ENCODE measurements at places on chromosomes 2 and 18. TPM values are rescaled to one million over a fixed set of nuclear protein-coding genes. Genes with fewer than 3 reads are reported as not detected.

DNA sequence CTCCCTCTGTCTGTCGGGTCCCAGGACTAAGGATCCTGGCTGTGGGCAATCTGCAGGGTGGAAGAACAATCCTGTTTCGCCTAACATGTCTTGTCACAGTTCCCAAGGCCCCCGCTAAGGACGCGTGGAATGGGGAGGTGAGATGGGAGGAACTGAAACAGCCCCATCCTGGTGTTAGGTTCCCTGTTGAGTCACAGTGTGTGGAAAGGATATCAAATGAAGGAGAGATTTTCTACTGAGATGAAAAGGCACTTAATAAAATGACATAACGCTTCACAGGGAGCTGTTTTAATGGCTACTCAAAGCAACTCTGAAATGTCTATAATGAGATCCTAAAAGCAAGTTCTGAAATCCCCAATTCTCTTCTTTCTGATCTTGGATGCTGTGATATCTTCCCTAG is 52.5 kb downstream of the RAB31 start:
- no peak for DNase-seq

DNA sequence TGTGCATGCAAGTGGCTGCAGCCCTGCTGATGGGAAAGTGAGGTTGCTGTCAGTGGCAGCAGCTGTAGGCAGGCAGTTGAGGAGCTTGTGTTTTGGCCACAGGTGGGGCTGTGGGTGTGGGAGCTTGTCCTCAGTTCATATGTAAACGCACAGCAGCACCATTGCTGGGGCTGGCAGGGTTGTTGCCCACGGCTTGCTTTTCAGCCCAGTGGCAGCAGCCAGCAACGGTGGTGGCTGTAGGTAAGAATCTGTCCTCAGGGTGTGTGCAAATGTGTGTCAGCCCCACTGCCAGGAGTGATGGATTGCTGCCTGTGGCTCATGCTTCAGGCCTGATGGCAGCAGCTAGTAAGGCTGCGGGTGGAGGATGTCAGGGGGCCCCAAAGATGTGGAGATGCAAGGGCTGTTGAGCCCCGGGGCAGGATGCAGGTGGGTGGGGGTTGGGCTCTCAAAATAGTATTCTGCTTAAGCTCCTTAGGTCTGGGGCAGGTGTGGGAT is 141.3 kb upstream of the THUMPD2 start:
- no peak for DNase-seq

GRCh38 chr2:225495706-225496105 is 96.2 kb downstream of the NYAP2 start:
- DNase-seq = no peak

DNA sequence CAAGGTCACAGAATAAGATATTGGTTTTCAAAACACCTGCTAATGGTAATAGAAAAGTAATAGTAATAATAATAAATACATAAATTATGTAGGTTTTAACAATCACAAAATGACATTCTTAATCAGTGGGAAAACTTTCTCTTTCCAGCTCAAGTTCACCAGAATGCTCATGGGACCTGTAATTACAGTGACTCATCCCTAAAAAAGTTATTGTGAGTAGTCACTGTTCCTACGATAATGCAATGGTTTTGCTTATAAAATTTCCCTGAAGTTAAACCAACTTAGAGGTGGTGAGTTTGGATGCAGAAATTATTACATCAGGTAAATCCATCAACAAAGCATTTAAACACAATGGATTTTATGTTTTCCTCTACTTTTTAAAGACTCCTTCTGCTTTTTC is 502.3 kb downstream of the PID1 start:
- DNase-seq = no peak

DNA sequence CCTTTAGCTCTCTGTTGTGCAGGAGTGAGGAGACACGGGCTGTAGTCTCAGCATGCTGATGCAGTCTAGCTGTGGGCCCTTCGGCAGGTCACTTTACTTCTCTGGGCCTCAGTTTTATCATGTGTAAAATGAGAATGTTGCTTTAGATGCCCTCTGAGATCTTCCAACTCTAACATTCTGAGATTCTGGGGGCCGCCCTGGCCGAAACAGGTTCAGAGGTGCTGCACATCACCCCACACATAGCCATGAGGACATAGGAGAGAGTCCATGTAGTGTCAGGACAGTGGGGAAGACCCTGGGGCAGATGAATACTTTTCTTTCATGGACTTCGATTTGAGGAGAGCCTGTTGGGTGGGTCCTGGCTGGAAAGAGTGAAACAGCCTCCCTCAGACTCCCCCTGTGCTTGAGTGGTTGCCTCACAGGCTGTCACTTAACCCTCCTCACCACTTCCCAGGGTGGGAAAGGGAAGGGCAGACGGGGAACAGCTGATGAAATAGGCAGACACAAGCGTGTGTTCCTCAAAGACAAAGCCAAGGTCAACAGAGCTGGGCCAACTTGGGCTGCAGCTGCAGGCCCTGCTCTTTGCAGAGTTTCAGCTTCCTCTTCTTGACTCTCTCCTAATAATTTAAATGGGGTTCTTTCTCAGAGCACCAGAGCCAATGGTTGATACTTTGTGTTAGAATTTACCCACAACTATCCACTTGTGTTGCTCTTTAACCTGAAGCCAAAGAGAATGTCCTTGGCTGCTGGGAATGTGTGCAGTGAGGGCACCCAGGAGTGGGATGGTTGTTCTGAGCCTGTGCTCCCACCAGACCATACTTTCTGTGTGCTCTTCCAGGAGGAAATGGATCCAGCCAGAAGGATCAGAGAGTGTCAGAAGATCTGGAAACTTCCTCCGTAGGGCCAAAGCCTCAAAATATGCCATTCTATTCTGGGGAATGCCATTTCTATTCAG is 14.7 kb upstream of the MRPL33 start:
- DNase-seq = no peak

DNA sequence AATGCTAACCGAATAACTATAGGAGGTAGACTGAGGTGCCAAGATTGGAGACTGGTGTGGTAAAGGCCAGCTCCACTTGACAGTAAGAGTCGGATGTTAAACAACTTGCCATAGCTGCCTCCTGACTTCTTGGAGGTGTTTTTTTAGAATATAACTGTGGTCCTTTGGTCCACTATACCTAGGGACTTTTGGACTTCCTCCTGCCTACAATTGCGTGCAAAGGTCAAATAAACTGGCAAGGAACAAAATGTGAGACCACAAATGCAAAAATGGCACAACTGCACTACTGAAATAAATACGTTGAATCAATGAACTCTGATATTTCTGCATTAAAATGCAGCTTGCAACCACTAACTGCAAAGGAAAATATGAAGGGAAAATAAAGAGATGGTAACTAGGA is 338.6 kb downstream of the NRXN1 start:
- no peak for DNase-seq

DNA sequence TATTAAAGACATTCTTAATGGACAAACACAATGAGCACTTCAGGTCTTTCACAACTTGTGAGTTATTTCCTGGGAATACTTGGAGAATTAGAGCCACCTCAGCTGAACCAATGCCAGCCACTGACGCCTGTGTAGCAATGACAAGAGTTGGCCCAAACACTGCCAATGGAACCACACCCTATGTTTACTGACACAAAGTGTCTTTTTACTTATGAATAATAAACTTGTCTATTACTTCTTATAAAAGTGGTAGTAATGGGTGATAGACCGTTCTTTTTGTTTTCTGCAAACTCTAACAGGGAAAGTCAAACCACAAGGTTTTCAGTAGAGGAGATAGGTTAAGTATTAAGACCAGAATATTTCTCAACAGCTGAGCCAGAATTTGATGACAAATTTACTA is 12.5 kb upstream of the CHAC2 start:
- DNase-seq = no peak

DNA sequence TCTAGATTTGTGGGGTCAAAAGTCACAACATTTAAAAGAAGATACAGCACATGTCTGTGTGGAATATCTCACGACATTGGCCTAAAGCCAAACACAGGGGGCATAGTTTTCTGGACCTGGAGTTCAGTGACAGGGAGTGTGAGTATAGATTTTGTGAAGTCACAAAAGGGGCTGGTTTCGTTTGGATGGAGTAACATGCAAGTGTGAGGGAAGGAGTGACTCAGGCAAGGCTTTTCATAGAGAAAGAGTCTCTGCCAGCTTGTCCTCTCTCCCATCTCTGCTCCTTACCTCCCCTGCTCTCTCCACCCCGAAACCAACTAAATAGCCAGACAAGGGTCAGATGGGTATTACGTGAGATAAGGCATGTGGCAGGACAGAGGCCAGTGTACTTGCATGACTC is 3.7 kb upstream of the EPAS1 start:
- DNase-seq = no peak

GRCh38 chr18:7545734-7546133 is 21.4 kb upstream of the PTPRM start:
- no peak for DNase-seq

GRCh38 chr2:45904267-45904945 is 252.9 kb downstream of the PRKCE start:
- DNase-seq = no peak

GRCh38 chr18:27608742-27609141 is 423.6 kb upstream of the CHST9 start:
- DNase-seq = no peak

DNA sequence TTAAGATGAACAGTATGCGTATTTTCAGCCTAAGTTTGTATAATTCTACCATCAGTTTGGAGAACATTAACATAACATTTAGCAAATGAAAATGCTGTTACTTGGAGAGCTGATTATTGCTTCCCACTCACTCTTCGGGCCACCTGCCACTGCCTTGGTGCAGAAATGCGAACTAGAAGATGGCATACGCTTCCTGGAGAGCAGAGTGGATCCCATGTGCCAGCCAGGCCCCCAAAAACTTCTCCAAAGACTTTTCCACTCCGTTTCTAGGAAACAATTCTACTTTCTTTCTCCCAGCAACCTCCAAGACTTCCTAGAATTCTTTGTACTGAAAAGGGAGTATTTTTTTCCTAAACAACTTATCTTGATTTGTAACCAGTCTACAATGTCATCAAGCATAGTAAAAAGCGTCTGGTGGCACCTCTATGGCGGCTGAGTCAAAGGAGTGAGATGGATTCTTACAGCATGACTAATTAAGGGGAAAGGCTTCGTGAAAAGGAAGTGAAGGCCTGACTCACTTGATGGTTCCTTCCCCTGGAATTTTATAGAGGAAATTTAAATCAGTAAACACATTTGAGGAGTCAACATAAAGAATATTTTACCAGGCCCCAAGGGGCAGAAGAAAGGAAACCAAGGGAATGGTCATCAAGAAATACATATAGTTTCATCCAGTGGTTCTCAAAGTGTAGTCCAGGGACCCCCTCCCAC is 36.6 kb downstream of the FEZ2 start:
- peak; percentile 95 for DNase-seq

DNA sequence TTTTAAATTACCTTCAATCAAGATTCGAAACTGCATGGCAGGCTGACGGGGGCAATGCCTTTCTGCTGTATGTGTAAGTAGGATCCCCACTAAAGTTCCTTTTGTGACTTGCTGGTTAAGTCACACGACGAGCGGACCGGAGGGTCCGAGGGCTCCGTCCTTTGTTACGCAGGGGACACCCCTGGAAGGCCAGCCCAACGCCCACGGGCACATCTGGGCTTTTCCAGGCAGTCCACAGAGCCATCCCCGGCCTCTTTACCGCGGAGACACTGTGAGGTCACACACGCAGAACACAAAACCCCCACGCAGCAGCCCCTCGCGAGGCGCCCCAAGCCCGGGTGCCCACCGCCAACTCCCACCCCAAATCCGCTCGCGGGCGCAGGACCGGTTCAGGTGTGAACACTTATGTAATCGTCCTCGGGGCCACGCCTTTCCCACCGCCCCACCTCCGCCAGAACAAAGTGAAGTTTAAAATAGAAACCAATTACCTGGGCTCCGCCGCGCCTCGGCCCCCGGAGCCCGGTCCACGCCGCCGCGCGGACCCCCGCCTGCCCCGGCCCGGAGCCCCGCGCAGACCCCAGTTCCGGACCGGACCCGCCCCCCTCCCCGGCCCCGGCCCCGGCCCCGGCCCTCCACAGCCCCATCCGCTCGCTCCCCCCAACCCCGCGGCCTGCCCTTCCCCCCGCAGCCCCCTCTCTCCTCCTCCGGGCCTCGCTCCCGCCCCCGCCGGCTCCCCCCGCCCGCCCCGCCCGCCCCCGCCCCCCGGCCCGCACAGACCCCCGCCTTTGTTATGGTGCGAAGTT is 4.2 kb downstream of the ZNF516 start:
- DNase-seq = no peak

DNA sequence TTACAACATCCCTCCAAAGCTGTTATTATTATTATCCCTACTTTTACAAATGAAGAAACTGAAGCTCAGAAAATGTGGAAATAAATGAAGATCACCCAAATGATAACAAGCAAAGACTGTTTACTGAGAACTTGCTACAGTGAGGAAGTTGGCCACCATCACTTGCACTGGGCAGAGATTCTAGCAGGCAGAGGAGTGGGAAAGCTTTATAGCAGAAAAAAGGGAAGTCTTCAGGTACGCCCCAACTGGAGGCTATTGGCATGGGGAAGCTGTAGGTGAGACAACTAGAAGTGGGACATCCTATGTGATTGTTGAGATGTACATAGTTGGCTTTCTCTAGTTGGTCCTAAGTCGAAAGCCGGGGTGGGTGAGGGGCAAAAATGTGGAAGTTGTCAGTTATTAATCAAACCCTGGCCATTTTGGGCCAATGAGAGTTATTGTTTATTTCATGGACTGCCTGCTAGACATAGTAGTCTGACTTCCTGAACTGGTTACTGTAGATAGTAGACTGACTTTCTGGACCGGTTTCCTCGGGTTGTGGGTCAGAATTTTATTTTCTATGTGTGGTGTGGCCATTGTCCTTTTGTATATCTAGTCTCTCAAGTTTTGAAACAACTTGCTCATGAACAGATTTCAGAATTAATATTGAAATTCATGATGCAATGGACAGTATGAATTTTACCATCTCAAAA is 40.2 kb upstream of the STAT4 start:
- no peak for DNase-seq

DNA sequence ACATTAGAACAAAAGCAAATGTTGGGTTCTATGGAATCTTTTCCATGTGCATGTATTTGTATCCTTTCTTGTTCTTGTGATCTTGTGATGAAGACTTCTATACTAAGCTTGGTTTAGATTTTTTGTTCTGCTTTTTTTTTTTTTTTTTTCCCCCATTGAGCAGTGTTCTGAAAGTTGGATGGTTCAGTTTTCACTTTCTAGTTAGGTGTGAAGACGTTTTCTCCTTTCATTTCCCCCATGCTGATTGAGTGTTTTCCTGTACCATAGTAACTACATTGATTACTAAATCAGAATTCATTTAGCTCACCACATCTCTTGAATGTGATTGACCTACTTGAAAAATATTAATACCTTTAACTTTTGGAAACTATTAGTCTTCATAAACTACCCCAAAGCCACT is 34.1 kb downstream of the NOP58 start:
- DNase-seq = no peak

GRCh38 chr18:29588446-29589100 is 1411.6 kb upstream of the CDH2 start:
- DNase-seq = no peak

DNA sequence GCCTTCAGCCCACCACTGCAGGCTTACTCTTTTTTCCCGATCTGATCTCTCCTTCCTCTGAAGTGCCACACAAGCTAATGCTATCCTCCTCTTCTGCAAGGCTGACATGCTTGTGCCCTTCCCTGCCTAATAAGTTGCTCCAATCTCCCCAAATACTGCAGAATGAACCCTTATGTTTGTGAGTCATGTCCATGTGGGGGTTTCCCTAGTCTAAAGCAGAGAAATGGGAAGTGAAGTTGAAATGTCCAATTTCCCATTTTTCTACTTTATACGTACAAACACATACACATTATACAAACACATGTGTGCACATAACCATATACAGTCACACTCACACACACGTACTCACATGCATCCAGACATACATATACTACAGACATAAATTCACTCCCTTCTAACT is 288.1 kb upstream of the CELF4 start:
- no peak for DNase-seq

Gene POTEI
- 0.07 TPM for total RNA-seq

Gene SP5
- not detected for total RNA-seq

Gene CSRNP3
- total RNA-seq = not detected

Gene NBEAL1
- total RNA-seq = 24.5 TPM

Gene LDLRAD4
- total RNA-seq = 1.6 TPM

Data from pulmonary artery endothelial cell (primary cell).